HepG2 (cell line): ENCODE measurements at places on chromosomes 12 and 14. TPM values are rescaled to one million over a fixed set of nuclear protein-coding genes. Genes with fewer than 3 reads are reported as not detected.

Gene COL2A1
- total RNA-seq, result 9.2 and 38.3 TPM in 2 replicates

Gene AKAP6
- 0.84 and 1.4 TPM in 2 replicates for total RNA-seq

DNA sequence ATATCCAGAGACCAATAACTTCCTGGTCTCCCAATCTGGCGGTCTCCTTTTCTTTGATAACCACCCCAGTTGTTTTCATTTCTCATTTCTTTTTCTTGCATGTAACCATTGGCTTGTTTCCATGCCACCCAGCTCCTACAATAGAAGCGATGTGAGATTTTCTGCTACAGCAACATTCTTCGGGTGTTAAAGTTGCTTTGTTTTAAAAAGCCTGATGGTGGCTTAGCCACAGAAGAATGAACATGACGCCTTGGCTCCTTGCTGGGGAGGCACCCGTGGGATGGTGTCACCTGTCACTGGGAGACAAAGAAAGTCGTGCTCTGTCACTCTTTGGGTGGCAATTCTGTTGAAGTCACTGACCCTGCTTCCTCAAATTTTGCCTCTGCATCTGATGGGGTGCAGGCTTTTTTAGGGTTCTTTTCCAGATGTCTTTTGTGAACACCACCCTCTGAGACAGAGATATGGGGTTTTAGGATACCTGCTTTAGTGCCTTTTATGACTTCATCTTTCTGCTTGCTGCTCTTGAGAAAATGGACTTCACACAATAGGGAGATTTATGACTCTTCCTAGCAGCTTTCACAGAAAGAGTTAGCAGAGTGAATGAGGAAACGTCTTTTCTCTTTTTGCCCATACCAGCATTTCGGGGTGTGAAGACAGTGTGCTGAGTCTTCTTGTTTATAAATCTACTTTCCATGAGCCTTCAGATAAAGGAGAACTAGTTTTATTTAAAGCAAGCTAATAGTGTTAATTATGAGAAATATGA is 265.3 kb upstream of the TBX3 start:
- no peak for DNase-seq
- H3K4me3 ChIP-seq, result no peak overlapping the region
- no peaks in the 10 kb centered on the region for H3K27me3 ChIP-seq
- H3K27ac ChIP-seq, result no peak overlapping the region

DNA sequence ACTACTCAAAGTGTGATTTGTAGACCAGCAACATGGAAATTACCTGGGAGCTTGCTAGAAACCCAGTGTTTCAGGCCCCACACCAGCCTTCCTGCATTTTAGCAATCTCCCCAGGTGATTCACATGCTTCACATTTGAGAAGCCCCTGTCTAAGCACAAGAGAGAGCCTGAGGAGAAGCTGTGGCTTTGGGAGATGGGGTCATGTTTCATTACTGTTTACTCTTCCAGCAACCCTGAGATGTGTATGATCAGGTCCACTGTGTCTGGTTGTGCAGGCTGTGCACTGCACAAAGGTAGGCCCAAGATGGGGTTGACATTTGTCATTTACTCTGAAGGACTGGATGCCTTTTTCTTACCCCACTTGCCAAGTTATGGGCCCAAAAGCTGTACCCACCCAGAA is 190.1 kb downstream of the SLC41A2 start:
- peaks cover 8% of the 10 kb centered on the region; the same call in 2 of the 3 replicates for H3K27me3 ChIP-seq
- no peak overlapping the region for H3K4me3 ChIP-seq
- H3K36me3 ChIP-seq, result no peaks in the 10 kb centered on the region
- no peak overlapping the region for H3K27ac ChIP-seq
- no peak for DNase-seq

- H3K27ac ChIP-seq, result no peak overlapping the region
- no peaks in the 10 kb centered on the region for H3K36me3 ChIP-seq
- H3K4me3 ChIP-seq, result no peak overlapping the region
- peaks cover 16% of the 10 kb centered on the region; the same call in 1 of the 3 replicates for H3K27me3 ChIP-seq
Observed at GRCh38 chr12:4630262-4630661, 18.6 kb downstream of the AKAP3 start.

DNA sequence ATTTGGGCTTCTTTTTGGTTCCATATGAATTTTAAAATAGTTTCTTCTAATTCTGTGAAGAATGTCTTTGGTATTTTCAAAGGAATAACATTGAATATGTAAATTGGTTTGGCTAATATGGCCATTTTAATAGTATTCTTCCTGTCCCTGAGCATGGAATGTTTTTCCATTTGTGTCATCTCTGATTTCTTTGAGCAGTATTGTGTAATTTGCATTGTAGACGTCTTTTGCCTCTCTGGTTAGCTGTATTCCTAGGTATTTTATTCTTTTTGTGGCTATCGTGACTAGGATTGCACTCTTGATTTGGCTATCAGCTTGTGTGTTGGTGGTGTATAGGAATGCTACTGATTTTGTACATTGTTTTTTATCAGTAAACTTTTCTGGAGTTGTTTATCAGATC is 601.9 kb downstream of the SNAPC1 start:
- no peak for DNase-seq
- no peak overlapping the region for H3K27ac ChIP-seq
- H3K27me3 ChIP-seq, result no peaks in the 10 kb centered on the region
- no peak overlapping the region for H3K4me3 ChIP-seq
- H3K36me3 ChIP-seq, result no peaks in the 10 kb centered on the region

DNA sequence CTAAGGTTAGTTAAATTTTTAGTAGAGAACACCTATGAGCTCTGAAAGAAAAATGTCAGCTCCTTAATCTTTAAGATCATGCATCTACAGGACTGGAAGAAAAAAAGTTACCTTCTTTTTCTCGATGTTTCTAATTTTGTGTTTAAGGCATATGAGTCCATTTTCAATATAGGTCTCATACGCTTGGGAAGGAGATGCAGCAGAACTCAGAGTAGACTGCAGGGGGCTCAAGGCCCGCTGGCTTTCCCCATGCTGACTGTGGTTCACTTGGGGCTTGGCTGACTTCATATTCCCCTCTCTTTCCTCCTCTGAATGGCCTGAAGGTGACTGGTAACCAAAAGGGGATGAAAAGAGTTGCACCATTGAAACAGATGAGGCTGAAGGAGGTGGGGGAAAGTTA is 1.5 kb downstream of the CAPRIN2 start:
- no peaks in the 10 kb centered on the region; the same call in 2 of the 3 replicates for H3K27me3 ChIP-seq
- H3K36me3 ChIP-seq, result no peaks in the 10 kb centered on the region
- peaks cover 63% of the 10 kb centered on the region for H3K4me1 ChIP-seq
- H3K4me3 ChIP-seq, result peak overlapping the region; percentile 85
- peak; percentile 56 for DNase-seq

DNA sequence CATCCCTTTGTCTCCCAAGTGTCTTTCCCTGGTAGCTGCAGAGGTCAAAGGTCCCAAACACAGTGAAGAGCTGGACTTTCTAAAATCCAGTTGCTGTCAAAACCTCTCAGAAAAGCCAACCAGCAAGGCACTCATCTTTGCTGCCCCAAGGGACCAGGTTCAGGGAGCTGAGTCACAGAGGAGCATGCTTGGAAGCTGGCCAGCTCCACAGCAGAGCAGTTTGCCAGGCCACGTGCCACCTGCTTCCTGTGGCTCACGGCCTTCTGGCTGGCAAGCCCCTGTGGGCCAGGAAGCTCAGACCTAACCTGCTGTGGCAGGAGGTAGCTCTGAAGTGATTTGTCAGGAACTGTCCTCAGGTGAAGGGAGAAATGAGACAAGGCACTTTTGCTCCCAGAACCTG is 3.6 kb downstream of the ISCU start:
- no peak overlapping the region for H3K27ac ChIP-seq
- H3K4me1 ChIP-seq, result peaks cover 7% of the 10 kb centered on the region
- no peak overlapping the region for H3K4me3 ChIP-seq
- no peak for DNase-seq
- H3K27me3 ChIP-seq, result no peaks in the 10 kb centered on the region; the same call in 2 of the 3 replicates

DNA sequence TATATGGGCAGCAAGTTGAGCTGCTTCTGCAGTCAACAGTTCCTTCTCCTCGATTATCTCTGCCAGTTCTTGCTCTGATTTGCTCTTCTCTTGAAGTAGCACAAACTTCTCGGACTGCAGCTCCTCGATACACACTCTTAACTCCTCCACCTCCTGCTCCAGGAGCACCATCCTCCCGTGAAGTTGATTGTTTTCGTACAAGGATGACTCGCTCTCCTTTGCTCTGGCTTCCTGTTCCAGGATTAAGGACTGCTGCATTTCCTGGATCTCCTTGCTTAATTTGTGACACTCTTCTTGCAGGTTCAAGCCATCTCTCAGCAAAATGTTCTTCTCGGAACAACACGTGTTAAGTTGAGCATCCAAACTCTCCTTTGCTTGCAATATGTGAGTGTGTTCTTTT is 56.2 kb upstream of the VPS33A start:
- no peaks in the 10 kb centered on the region for H3K4me1 ChIP-seq
- H3K4me3 ChIP-seq, result no peak overlapping the region
- H3K36me3 ChIP-seq, result peaks cover 14% of the 10 kb centered on the region
- H3K27ac ChIP-seq, result no peak overlapping the region

DNA sequence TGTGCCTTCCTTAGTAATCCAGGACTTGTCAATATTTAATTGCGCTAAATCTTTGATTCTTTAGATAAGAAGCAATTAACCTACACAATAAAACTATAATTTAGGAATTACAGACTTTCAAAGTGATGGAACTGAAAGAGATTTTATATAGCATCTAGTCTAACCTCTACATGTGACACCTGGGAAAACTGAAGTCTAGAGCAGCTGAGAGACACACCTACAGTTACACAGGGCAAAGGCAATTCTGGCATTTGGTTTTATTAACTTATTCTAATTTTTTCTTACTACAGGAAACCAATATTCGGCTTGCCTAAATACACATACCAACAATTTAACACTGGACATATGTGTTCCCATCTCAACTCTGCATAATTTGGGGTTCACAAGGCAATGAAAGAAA is 196.5 kb downstream of the STXBP6 start:
- no peaks in the 10 kb centered on the region; the same call in none of the 3 replicates for H3K36me3 ChIP-seq
- H3K4me1 ChIP-seq, result peaks cover 8% of the 10 kb centered on the region; the same call in 1 of the 2 replicates
- no peaks in the 10 kb centered on the region for H3K27me3 ChIP-seq
- H3K4me3 ChIP-seq, result no peak overlapping the region

- H3K4me1 ChIP-seq, result no peaks in the 10 kb centered on the region
- H3K27ac ChIP-seq, result no peak overlapping the region
- no peaks in the 10 kb centered on the region for H3K36me3 ChIP-seq
- DNase-seq, result no peak
- H3K4me3 ChIP-seq, result no peak overlapping the region
Observed at GRCh38 chr12:30153981-30154380, 370.2 kb upstream of the TMTC1 start.

- H3K4me1 ChIP-seq, result peaks cover 52% of the 10 kb centered on the region
- DNase-seq, result peak; percentile 46
- H3K4me3 ChIP-seq, result no peak overlapping the region
- no peak overlapping the region for H3K27ac ChIP-seq
- no peaks in the 10 kb centered on the region for H3K27me3 ChIP-seq
Observed at GRCh38 chr14:100201701-100202100, 37.2 kb upstream of the YY1 start.

GRCh38 chr12:105725054-105725453 is 394.6 kb downstream of the C12orf75 start:
- no peak overlapping the region for H3K27ac ChIP-seq
- no peak overlapping the region for H3K4me3 ChIP-seq
- no peaks in the 10 kb centered on the region for H3K27me3 ChIP-seq
- no peaks in the 10 kb centered on the region for H3K36me3 ChIP-seq

GRCh38 chr12:58489394-58489793 is 430.9 kb downstream of the LRIG3 start:
- H3K27ac ChIP-seq, result no peak overlapping the region
- H3K36me3 ChIP-seq, result no peaks in the 10 kb centered on the region
- H3K27me3 ChIP-seq, result no peaks in the 10 kb centered on the region
- H3K4me1 ChIP-seq, result no peaks in the 10 kb centered on the region

DNA sequence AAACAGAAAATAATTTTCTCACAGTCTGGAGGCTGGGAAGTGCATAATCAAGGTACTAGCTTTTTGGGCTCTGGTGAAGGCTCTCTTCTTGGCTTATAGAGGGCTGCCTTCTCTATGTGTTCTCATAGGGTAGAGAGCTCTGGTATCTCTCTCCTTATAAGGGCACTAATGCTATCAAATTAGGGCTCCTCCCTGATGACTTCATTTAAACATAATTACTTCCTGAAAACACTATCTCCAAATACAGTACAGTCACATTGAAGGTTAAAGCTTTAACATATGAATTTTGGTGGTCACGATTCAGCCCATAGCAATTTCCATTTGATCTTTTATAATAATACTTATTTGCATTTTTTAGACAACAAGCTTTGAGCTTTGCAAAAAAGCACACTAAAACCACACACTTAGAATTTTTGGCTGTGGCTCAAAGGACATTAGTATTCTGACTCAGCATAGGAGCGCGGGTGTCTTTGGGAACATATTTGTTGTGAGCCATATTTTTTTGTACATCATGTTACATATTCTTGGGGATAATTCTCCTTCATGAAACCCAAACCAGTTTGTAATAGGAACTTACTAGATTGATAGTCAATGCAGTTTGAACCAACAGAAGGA is 808.1 kb upstream of the FBXO33 start:
- no peak overlapping the region for H3K27ac ChIP-seq
- no peaks in the 10 kb centered on the region for H3K27me3 ChIP-seq
- DNase-seq, result no peak
- no peaks in the 10 kb centered on the region for H3K36me3 ChIP-seq
- H3K4me1 ChIP-seq, result no peaks in the 10 kb centered on the region

GRCh38 chr12:1811281-1811947 is 9.0 kb upstream of the LRTM2 start:
- H3K27me3 ChIP-seq, result no peaks in the 10 kb centered on the region
- peaks cover 99% of the 10 kb centered on the region for H3K4me1 ChIP-seq
- DNase-seq, result peak; percentile 75
- H3K27ac ChIP-seq, result peak overlapping the region; percentile 75
- H3K4me3 ChIP-seq, result peak overlapping the region; percentile 80

DNA sequence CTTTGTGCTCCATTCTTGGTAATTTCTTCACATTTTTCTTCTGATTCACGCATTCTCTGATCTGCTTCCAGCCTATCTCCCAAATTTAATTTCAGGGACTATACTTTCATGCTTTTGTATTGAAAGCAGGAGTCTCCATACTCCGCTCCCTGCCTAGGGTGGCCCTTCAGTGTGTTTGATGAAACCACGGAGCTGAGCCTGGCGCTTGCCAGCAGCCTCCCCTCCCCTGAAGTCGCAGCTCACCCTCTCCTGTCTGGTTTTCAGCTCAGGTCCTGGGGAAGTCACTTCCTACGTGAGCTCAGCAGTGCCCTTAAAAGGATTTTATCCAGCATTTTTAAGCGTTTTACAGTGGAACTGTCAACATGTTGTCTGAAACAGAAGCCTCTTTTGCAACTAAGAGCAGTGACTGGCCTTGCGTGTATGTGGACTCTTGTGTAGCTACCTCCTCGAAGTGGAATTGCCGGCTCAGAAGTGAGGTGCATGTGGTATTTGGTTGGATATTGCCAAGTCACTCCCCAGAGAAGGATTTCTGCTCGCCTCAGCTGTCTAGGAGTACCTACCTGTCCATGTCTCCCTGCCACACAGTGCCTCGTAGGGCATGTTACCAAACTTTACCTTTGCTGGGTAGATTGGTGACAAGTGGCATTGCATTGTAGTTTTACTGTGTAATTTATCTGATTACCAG is 78.5 kb downstream of the TESC start:
- no peak for DNase-seq
- H3K36me3 ChIP-seq, result peaks cover 54% of the 10 kb centered on the region; the same call in 2 of the 3 replicates
- no peak overlapping the region for H3K4me3 ChIP-seq
- H3K27me3 ChIP-seq, result no peaks in the 10 kb centered on the region
- H3K27ac ChIP-seq, result no peak overlapping the region
- H3K4me1 ChIP-seq, result peaks cover 1% of the 10 kb centered on the region; the same call in 1 of the 2 replicates

DNA sequence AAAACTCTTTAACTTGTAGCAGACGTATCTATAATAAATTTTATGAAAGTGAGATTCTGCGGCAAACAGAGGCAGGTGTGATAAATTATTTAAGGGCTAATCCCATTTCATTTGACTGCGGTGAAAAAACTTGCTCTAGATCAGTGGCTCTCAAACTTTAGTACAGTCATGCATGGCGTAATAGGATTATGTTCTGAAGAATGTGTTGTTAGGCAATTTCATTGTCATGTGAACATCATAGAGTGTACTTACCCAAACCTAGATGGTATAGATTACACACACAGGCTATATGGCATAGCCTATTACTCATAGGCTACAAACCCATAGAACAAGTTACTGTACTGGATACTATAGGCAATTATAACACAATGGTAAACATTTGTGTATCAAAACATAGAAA is 83.7 kb downstream of the HEATR5A start:
- H3K27me3 ChIP-seq, result no peaks in the 10 kb centered on the region
- H3K27ac ChIP-seq, result no peak overlapping the region
